ENCODE measurements at places on chromosomes 5 and 9.

GRCh38 chr5:6656680-6657079 lies 23.4 kb downstream of the SRD5A1 start:
- no peak for DNase-seq

DNA sequence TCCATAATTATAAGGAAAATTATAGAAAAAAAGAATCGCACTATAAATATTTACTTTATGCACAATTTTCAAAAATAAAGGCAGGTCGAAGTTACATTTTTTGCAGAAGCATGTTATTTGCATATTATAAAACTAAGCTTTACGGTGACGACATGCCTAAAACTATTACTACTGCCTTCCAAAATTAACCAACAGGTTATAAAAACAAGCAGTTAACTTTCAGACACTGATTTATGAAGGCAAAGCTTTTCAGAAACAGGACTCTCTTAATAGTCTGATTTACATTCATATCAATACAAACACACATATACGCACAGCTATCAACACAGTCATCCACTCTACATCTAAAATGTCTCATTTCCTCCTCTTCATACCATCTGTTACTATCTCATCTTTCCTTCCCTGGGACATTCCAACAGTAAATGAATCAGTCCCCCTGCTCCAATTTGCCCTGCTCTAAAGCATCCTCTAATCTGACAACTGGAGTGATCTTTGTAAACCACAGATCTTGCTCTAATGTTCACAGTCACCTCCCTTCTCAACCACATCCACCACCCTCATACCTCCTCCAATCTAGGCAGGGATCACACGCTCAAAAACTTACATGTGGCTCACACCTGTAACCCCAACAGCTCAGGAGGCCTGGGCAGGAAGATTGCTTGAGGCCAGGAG lies 21.6 kb downstream of the FBXW11 start:
- DNase-seq: peak; percentile 84

- DNase-seq: peak; percentile 43
Observed at GRCh38 chr5:95620870-95621838, 1.3 kb downstream of the GPR150 start.

DNA sequence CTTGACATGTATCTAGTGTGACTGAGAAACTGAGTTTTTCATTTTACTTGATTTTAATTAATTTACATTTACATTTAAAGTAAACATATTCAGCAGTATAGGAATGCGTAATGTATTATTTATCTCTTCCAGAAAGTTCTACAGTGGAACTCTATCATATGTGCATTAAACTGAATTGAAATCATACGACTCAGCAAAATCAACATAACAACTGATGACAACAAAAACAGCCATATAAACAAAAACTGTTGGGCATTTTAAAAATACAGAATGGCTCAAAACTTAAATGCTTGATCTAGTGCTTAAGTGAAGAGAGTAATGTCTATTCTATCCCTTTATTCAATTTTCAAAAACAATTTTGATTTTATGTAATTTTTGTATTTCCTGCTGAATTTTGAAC lies 134.4 kb downstream of the TRPM3 start:
- DNase-seq: no peak

- peak; percentile 89 for DNase-seq
Observed at GRCh38 chr5:158384535-158385481, 525.9 kb upstream of the CLINT1 start.

GRCh38 chr5:31806561-31806960 lies 167.6 kb downstream of the PDZD2 start:
- no peak for DNase-seq

DNA sequence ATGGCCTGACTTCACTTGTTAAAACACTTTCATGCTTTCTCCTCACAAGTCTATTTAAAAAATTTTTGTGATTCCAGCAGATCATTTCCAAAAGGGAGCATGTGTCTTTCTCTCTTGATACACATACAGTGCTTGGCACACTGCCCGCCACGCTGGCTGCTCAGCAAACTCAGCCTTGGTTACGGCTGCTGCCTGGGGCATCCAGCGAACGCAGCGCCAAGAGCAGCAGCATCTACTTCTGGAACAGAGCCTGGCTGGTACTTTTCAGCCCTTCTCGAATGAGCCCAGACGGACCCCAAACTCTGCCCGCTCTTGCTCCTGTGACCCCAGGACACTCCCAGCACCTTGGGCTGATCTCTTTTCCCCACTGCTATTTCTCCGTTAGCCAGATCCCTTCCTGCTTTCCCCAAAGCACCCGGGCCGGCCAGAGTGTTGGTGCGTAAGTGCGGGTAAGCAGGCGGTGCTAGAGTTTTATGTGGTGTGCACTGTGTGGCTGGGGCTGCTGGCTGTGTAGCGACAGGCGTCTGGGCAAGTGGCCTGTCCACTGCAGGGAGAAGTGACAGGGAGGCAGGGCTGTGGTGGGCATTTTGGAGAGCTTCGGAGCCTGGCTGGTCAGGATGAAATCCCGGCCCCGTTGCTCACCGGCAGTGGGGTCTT lies 73.2 kb downstream of the SH3PXD2B start:
- no peak for DNase-seq

GRCh38 chr9:133470427-133470924 lies 8.4 kb downstream of the SLC2A6 start:
- DNase-seq: no peak

DNA sequence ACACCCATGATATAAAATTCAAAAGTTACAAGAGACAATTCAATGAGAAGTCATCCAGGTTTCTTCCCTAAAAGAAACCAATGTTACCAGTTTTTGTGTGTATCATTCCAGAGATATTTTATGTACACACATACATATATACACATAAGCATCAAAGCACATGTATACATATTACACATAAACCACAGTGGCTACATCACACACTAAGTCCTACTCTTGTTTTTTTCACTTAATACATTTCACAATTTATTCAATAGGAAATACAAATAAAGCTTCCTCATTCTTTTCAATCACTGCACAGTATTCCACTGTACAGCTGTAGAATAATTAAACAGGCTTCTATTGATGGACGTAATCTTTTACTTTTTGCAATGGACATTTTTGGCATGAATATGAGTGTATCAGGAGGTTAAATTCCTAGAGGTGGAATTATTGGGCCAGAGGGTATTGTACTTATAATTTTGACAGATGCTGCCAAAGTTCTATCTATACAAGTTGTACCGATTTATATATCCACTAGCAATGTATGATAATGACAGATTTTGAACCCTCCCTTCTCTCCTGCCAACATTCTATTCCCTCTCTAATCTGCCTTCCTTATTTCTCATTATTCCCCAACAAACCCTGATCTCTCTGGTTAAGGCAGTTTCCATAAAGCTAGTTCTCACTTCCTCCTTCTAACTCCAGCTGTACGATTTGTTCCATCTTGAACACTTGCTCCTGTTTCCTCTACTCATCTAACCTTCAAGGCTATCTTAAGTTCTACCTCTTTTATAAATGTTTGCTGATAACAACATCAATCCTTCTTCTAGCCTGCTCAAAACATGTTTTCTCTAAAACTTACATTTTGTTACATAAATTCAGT lies 35.2 kb downstream of the MRPS27 start:
- no peak for DNase-seq

GRCh38 chr5:1479581-1480188 lies 34.4 kb upstream of the SLC6A3 start:
- DNase-seq: peak; percentile 49

DNA sequence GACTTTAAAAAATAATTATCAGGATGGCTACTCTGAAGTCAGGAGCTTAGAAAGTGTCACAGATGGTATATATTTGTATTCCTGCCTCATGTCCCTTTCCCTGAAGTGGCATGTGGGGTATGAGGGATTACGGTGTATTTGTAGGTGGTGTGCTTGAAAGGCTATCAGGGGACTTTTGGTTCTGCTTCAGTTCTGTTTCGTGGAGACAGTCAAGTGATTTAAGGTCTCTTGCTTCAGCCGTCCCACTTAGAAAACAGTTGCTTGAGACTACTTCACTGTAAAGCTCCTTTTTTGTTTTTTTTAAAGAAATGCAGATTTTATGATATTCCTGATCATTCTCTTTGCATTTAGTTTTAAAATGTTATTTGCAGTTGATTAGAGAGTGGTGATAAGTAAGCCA lies 18.3 kb downstream of the PARP8 start:
- no peak for DNase-seq

Data from mesenchymal stem cell (in vitro differentiated cells and primary cell).